ENCODE measurements at places on chromosomes 4 and X.

DNA sequence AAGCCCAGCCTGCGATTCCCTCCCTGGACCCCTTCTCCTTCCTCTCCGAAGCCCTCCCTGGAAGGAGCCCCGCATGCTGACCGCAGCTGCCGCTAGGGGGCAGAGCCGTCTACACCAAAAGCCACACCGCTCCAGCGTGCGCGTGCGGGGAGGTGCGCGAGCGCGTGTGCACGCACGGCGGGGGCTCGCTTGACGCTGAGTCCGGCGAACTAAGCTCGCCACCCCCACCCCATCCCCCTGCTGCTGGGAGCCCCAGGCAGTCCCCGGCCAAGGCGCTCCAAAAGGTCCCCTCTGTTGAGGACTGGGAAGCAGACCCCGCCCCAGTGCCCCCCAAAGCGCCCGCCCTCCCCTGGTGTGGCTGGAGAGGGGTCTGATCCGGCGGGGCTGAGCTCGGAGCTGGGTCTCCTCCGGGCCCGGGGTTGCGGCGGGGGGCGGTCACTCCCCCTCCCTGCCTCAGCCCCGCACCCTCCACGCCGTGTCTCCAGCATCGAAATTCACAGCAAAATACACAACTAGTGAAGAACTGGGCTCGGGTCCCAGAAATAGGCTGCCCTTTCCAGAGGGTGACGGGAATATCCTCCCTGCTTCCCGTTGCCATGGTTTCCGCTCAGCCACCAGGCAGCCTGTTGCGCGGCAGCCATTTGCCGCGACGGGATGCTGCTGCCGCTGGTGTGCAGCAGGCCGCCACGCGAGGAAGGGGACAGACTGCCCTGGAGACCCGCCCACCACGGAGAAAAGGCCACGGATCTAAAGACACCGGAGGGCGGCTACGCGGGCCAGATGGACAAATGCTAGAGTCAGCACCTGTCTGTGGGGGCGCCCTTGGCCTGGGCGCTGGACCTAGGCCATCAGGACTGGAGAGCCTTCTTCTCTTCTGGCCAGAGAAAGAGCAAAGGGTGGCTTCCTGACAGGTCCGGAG, 11.2 kb upstream of the CCNQ start:
- peak; percentile 79 for DNase-seq

GRCh38 chr4:6079965-6080364, 61.7 kb upstream of the C4orf50 start:
- DNase-seq = no peak

GRCh38 chr4:178696515-178696914, 1254.3 kb upstream of the AGA start:
- DNase-seq = no peak

DNA sequence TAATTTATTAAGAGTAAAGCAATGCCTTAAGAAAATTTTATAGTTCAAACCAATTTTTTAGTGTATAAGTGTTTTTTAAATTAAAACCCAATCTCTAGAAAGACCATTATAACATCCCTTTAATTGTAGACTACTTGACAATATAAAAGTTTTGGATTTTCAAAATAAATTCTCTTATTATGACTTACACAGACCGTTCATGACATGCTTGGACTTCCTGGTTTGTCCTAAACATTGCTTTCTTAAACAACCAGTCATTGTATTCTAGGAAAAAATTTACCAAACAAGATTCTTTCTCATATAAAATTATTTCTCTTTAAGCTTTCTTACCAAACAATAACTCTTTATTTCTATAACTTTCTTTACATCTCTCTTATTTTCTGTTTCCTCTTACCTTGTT, 49.0 kb upstream of the CXorf51A start:
- DNase-seq = no peak

GRCh38 chr4:42104521-42104920, 47.9 kb downstream of the BEND4 start:
- no peak for DNase-seq

DNA sequence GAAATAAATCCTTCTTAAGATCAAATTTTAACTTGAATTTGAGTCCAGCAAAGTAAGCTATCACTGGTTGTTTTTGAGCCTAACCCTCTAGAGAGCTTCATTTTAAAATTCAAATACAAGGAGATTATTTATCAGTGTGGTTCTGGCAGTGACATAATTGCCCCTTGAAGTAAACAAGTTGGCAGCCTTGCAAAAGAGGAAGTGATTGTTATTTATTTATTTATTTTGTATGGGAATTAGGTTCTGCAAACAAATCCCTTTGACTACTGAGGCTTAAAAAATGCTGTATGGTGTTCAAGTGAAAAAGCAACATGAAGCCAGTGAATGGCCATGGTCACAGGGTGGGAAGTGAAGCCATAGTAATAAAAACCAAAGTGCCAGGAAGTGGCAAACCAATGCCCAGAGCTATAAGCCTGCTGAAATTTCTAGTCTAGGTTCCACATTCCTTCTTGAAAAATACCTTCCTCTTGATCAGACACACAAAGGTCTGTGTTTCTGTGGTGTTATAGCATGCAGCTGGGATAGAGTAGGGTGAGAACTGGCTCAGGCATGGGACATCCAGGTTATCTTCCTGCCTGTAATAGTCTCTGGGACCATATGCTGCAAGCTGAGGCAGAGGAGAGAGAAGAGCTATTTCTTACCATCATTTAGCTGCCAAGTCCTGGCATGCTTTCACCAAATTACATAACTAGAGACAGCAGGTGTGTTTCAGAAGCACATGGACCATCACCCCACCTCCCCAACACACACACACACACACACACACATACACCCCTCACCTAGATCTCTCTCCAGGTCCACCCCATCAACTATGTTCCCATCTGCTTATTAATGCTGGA, 47.1 kb upstream of the TSPAN7 start:
- DNase-seq = no peak

All from CD4-positive, alpha-beta T cell treated with Interferon alpha-2 for 1 hour (primary cell).